Activated T-cell treated with anti-CD3 and anti-CD28 coated beads, Interleukin-2, amount 50 U/mL, for 72 hours (primary cell): ENCODE measurements at places on chromosomes 5 and 9.

- no peak overlapping the region for H3K4me3 ChIP-seq
- H3K27me3 ChIP-seq, result no peaks in the 10 kb centered on the region
- H3K4me1 ChIP-seq, result no peaks in the 10 kb centered on the region
Observed at GRCh38 chr5:123783421-123783820, 271.4 kb downstream of the CSNK1G3 start.

GRCh38 chr9:119197893-119198607, 171.2 kb downstream of the BRINP1 start:
- H3K27me3 ChIP-seq, result no peaks in the 10 kb centered on the region
- H3K4me3 ChIP-seq, result no peak overlapping the region
- H3K27ac ChIP-seq, result no peak overlapping the region

DNA sequence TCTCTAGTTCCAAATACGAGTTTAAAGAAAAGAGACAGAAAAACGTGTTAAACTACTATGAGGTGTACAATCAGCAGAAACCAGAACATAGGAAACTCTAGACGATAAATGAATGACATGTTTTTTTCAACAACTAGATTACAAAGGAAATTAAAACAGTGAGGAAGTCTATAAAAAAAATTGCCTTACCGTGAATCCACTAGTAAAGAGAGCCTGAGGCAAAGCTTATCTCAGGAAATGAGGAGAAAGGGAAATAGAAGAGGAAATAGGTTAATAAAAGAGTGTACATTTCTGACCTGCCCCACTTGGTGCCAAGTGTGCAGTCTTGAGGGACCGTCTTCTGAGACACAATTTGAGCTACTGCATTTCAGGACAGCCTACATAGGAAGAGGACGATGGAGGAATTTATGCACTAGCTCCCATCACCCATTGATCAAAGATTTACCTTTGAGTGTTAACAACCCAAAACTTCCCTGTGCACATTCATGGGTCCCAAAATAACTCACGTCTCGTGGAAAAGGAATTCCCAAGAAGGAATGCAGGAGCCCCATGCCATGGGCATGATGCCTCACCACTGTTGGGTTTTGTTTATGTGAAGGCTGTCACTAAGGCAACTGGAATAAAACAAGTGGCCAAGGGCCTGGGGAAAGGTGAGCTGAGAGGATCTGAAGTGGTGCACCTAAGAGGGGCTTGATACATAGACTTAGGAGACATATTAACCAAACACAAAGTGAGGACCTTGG, 53.6 kb upstream of the SLC1A3 start:
- peak overlapping the region; percentile 34 for H3K27ac ChIP-seq

GRCh38 chr9:86046930-86047341, 52.4 kb downstream of the GOLM1 start:
- H3K27ac ChIP-seq, result no peak overlapping the region
- H3K27me3 ChIP-seq, result no peaks in the 10 kb centered on the region
- no peak for DNase-seq
- no peaks in the 10 kb centered on the region for H3K36me3 ChIP-seq
- H3K4me3 ChIP-seq, result no peak overlapping the region

GRCh38 chr5:66407765-66408164, 188.4 kb upstream of the MAST4 start:
- DNase-seq, result no peak
- H3K27me3 ChIP-seq, result no peaks in the 10 kb centered on the region
- no peaks in the 10 kb centered on the region for H3K36me3 ChIP-seq
- H3K27ac ChIP-seq, result no peak overlapping the region
- no peak overlapping the region for H3K4me3 ChIP-seq
